ENCODE measurements at places on chromosomes 7 and 10.

- DNase-seq, result no peak
These were observed 516.5 kb downstream of the AUTS2 start for GRCh38 chr7:70114806-70115205.

DNA sequence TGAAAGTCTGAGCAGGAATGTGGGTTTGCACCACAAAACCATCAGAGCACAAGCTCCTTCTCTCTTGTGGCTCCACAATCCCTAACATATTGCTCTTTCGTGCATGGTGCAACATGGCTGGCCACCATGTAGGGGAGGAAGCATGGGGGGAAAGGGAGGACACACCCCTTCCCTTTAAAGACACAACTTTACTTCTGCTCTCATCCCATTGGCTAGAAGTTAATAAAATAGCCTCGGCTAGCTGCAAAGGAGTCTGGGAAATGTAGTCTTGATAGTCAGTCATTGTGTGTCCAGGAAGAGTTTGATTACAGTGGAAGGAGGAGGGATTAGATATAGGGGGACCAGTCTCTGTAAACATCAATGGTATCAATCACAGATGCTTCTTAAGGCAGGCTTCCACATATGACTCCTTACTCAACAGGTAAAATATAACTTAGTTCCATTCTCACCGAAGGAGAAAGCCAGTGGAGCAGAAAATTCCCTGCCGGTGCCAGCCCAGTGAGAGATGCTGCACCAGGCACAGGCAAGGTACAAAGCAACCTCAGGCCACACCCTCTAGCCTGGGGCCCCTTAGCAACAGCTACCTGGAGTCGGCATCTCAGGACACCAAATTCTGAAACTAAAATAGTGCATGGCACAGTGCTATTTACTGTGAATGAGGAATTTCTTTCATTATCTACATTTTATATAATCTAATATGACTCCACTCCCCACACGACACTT is 124.7 kb upstream of the CTBP2 start:
- no peak for DNase-seq

DNA sequence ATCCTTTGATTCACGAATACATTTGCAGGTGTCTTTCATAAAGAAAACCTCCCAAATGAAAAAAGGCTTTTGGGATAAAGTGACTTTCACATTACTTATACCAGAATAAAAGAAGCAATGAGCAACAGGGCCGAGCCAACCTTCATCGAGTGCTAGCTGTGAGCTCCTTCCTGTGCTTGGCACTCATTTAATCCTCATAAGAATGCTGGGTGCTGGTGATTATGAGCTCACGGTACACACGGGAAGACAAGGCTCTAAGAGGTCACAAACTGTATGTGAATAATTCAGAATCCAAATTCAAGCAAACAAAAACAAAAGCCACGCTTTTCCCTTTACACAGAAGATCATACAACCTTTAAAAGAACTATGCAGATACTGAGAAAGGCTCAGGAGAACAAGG is 156.2 kb downstream of the COBL start:
- DNase-seq, result no peak

DNA sequence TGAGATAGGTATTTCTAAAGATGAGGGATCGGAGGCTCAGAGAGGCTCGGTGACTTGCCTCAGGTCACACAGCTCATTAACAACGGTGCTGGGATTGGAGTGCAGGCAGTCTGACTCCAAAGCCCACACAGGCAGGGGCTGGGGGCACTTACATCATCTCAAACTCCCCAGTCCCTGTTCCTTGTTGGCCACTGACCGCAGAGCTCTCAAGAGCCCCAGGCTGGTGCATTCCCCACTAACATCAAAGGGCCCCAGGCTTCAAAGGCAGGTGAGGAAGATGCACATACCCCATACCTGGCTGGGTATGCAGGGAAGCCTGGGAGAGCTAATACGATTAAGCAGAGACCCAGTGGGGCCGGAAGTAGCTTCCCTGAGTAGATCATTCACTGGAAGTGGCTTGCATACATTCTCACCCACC is 13.7 kb upstream of the NODAL start:
- DNase-seq, result no peak

- no peak for DNase-seq
These were observed 83.1 kb upstream of the HABP2 start for GRCh38 chr10:113469796-113470195.

DNA sequence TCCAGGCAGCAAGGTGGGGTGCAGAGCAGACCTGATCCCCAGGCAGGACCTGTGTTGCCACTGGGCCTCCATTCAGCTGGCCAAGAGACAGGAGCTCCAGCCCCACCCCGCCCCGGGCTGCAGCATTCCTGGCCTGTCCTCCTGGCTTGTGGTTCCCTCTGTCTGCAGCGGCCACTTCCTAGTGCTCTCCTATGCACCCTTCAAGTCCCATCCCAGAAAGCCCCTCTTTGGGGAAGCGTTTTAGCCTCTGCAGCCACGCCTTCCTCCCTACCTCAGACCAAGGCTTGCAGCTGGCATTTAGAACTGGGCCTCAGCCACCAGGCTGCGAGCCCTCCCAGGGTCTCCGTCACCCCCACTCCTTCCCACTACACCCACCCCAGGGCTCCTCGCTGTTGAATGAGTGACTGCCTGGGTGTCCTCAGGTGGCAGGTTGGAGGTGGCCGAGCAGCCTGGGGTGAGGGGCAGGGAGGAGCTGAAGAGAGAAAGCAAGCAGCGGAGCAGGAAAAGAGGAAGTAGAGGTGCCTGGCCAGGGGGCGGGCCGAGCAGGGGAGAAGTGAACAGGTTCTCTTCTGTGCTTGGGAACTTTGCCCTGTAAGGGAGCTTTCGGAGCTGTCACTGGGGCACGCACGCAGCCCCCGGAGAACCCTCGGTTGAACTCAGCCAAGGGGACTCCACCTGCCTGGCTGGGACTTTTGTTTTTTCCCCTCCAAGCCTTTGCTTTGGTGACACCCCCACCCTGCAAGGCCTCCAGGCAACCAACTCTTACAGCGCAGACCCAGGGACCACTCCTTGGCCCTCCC is 109.1 kb upstream of the TNRC18 start:
- DNase-seq, result peak; percentile 38

DNA sequence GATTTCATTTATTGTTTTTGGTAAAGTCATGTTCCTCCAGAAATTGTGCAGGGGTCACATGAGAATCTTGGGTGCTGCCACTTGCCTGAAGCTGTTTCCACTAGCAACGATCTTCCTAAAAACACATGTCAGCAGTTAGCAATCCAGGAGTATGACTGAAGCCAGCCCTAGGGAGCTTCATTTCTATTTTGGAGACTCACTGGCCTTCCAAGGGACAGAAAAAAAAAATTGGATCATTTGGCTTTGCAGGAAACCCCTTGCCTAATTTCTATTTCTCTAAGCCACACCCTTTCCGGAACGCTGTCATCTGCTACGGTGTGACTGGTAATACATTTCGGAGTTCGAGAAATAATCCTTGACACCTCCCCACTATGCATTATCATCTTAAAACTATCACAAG is 204.7 kb downstream of the TAX1BP1 start:
- no peak for DNase-seq

Measured in CD8-positive, alpha-beta memory T cell (primary cell).